ENCODE measurements at places on chromosomes 12 and 14. TPM values are rescaled to one million over a fixed set of nuclear protein-coding genes. Genes with fewer than 3 reads are reported as not detected.

Gene TMEM119
- total RNA-seq = 0.03 TPM

Gene SLC8A3
- 0.03 TPM for total RNA-seq

Gene KDM2B
- total RNA-seq = 39.2 TPM

Gene PTPRO
- 0.07 TPM for total RNA-seq

Gene KLHL33
- total RNA-seq = not detected

Gene OR4K17
- not detected for total RNA-seq

Gene CLEC7A
- total RNA-seq = not detected

Gene NFATC4
- total RNA-seq = not detected

Gene CCDC38
- not detected for total RNA-seq

All from HT1080 (cell line).